ENCODE measurements at places on chromosomes 12 and 14.
A peak's percentile ranks its signal among the peaks of the same experiment; 100 is the strongest.

DNA sequence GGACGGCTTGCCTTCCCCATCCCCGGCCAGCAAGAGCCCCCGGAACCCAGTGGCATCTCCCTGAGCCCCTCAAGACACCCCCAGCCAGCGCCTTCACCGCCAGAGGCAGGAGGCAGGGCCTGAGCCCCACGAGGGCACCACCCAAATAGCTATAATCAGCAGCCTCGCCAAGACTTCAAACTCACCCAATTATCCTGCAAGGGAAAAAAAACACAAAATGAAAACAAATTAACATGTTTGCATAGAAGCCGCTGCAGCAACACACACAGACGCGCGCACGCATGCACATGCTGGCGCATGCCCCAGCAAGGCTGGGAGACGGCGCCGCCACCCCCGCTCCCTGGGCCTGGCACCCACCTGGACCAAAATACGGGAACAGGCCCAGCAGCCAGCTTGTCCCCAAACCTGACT lies 15.8 kb downstream of the FAM222A start:
- DNase-seq = no peak

GRCh38 chr14:39184628-39185255 lies 9.7 kb downstream of the PNN start:
- no peak for DNase-seq

- DNase-seq = no peak
Observed at GRCh38 chr12:12387501-12387900, 30.6 kb downstream of the BORCS5 start.

- no peak for DNase-seq
Observed at GRCh38 chr12:3463921-3464320, 27.1 kb upstream of the PRMT8 start.

DNA sequence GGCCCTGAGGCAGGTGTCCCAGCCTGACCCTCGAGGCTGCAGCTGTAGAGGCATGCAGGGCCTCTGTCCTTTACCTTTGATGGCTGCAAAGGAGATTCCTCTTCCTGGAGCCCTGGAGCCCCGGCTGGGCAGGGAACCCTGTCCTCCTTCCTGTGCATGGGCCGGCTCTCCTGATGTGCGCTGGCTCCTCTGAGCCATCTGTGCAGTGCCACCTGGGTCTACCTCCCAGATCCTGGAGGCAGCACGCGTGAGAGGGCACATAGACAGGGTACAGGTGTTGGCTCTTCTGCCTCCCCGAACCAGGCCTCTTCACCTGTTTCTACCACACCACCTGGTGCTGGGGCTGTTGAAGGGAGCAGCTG lies 115.1 kb downstream of the BEGAIN start:
- DNase-seq = no peak

GRCh38 chr12:646442-647384 lies 16.5 kb downstream of the NINJ2 start:
- no peak for DNase-seq

DNA sequence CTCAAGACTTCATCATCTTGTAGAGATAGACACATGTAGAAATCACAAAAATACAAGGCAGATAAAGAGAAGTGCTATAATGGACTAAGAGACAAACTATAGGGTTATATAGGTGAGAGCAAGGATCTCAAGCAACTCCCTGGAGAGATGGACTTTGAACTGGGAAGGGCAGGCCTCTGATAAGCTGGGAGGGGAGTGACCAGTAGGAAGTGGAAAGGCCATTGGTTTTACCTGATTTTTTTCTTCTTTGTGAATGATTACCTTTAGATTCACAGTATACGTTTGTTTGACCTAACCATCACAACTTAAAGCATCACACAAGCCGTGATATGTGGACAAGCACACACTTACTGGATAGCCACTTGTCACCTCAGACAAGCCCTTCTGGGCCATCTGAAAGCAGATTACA lies 5.2 kb upstream of the TEP1 start:
- DNase-seq = no peak

GRCh38 chr14:22549324-22549962 lies 39.6 kb downstream of the DAD1 start:
- no peak for DNase-seq

- peak; percentile 25 for DNase-seq
Observed at GRCh38 chr12:115598871-115599811, 678.4 kb downstream of the MED13L start.

GRCh38 chr14:37595809-37596621 lies 586 bp downstream of the TTC6 start:
- no peak for DNase-seq

GRCh38 chr12:6273205-6273540 lies 37.3 kb upstream of the PLEKHG6 start:
- no peak for DNase-seq

DNA sequence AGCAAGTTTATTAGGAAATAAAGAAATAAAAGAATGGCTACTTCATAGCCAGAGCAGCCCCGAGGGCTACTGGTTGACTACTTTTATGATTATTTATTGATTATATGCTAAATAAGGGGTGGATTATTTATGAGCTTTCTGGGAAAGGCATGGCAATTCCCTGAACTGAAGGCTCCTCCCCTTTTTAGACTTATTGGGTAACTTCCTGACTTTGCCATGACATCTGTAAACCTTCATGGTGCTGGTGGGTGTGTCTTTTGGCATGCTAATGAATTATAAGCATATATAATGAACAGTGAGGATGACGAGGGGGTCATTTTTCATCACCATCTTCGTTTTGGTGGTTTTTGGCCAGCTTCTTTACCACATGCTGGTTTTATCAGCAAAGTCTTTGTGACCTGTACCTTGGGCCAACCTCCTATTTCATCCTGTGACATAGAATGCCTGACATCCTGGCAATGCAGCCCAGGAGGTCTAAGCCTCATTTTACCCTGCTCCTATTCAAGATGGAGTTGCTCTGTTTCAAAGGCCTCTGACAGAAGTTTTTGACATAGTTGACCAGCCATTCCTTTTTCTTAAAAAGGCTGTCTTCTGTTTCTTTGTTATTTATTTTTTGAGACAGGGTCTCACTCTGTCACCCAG lies 11.1 kb upstream of the PTGES3 start:
- no peak for DNase-seq

- no peak for DNase-seq
Observed at GRCh38 chr12:24027352-24027751, 77.9 kb upstream of the SOX5 start.

- no peak for DNase-seq
Observed at GRCh38 chr12:131603939-131604795, 106.7 kb upstream of the SFSWAP start.

DNA sequence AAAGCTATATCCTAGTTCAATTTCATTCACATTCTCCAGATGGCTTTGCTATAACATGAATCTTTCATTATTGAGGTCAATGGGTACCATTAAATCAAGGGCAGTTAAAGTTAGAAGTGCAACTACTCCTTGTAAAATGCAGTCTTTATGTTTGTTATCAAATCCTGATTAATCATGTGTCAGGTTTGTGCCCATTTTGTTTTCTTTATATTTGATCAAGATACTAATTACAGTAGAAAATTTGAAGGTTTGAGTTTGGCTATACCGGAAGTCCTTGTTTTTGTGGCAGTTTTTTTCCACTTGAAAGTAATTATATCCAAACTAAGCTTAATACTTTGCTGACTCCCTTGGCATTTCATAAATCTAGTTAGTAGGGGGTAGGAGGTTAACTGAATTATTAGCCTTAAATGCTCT lies 513.0 kb downstream of the DIO2 start:
- no peak for DNase-seq

DNA sequence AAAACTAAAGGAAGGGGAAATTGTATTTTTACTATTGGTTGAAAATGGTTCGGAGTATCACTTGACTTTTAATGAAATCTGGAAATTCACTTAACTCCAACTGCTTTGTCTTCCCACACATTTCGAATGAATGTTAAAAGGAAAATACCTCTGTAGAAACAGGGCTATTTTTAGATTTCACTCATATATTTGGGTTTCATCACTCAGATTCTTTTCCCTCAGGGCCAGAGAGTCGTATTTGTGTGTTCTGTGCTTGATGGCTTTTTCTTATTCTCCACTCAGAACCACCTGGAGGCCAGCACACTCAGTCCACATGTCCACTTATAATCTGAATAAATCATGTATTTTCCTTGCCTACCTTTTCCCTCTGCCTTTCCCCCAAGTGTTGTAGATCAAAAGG lies 40.0 kb downstream of the DAAM1 start:
- DNase-seq = no peak

GRCh38 chr12:29610473-29611170 lies 113.1 kb upstream of the OVCH1 start:
- DNase-seq = no peak

- DNase-seq = no peak
Observed at GRCh38 chr12:121388421-121388981, 11.4 kb upstream of the RNF34 start.

GRCh38 chr12:74334780-74335179 lies 202.9 kb upstream of the ATXN7L3B start:
- DNase-seq = no peak

DNA sequence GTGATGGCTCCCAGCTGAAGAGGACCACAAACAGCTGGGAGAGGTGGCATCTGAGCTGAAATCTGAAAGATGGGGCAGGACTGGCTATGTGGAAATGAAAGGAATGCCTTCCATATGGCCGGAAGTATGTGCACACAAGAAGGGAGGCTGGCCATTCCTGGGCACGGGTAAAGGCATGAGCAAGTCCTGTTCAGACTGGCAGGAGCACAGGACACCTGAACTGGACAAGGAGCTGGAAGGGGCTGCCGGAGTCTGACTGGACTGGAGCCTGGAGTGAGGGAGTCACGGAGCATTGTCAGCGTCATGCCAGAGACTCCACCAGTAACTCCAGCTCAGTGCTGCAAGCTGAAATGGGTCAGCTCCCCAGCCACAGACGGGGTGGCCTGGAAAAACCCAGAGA lies 11.9 kb upstream of the TC2N start:
- DNase-seq = no peak

DNA sequence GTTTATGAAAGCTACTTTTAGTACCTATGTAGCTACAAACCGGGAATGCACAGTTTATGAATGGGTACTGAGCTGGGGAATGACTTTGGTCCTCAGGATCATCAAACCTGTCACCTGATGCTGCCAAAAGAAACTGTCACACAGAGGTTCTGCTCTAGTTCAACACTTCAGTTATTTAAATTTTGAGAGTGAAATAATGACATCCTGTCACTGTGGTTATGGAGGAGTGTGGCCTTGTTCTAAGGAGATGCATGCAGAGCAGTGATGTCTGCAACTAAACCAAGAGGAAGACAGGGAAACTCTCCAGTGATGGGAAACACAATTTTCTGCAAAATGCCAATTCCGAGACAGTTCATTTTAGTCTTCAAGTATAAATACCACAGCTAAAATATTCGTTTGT lies 4.8 kb upstream of the AEBP2 start:
- DNase-seq = no peak

DNA sequence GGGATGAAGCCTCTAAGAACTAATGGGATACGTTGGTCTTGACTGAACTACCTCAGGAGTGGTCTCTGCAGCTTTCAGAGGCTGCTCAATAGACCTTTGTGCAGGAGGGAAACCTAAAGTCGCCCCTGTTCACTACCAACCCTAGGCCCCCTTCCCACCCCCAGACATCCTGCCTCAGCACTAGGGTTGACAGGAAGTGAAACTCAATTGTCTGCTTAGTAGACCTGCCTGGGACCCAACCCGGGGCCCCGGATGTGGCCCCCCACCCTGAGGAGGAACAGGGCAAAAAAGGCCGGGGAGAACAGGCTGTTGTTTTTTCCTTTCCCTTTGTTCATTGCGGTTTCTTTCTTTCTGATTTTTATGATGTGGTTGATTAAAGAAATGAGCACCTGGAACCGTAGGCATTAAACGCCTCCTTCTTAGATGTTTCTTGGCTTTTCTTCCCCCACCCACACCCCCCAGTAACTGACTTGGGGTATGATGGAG lies 1.6 kb upstream of the DGKA start:
- peak; percentile 23 for DNase-seq

GRCh38 chr12:13211191-13211858 lies 14.8 kb downstream of the EMP1 start:
- DNase-seq = no peak

DNA sequence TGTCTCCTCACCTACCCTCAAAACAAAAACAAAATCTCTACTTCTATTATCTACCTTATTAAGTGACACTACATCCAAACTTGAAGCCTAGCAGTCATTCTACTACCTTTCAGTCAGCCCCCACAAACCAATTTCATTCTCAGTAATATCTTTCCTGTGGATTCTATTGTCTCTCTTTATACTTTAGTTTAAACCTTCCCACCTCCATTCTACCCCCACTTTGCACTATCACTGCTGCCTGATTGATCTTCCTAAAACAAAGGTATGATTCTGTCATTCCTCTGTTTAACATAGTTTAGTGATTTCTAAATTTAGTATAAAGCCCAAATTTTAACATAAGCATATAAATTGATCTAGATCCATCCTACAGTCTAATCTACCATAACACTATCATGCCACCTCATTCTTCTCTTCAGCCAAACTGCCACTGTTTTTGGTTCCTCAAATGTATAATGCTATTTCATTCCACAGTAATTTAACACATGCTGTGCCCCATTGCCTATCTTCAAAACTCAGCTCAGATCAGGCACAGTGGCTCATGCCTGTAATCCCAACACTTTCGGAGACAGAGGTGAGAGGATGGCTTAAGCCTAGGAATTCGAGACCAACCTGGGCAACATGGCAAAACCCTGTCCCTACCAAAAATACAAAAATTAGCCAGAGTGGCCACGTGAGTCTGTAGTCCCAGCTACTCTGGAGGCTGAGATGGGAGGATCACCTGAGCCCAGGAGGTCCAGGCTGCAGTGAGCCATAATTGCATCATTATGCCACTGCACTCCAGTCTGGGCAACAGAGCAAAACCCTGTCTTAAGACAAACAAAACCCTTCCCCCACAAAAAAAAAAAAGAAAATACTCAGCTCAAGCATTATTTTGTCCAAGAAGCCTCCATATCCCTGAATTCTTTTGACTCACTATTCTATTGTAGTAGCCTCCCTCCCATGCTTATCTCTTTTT lies 3.1 kb upstream of the STRN3 start:
- no peak for DNase-seq

GRCh38 chr12:6222078-6222654 lies 22.0 kb downstream of the CD9 start:
- no peak for DNase-seq

DNA sequence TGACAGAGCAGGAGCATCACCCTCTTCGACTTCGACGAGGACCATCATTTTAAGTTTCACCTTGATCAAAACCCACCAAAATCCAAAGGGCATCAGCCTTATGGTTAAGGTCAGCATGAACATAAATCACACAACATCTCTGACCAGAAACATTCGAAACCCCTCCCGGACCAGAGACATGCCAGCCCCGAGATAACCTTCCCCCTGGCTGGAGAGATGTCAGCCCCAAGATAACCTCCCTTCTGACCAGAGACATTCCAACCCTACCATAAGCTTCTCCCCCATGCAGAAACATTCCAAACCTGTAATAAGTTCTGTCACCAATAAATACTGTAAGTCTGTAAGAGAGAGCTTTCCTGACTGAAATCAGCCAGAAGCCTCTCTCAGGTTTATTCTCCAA lies 6.3 kb downstream of the PCNX4 start:
- DNase-seq = no peak

DNA sequence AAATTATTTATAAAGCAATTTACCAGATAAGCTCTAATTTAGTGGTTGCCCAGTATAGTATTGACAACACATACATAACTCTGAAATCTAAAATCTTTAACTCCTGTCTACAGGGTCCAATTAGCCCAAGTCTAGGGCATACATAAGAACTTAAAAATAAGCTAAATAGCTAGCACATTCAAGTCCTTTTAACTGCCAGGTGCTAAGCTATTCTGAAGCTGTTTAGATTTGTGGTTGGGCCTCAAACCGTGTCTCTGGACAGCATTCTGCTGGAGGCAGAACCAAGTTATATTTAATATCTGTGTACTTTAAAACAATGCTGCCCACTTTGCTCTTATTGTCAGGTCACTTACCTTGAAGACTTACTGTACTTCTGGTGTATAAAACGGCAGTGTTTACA lies 19.0 kb downstream of the RPS6KA5 start:
- DNase-seq = no peak
